Activated naive CD8-positive, alpha-beta T cell treated with anti-CD3 and anti-CD28 coated beads, Interleukin-2, amount 10 ng/mL, durations not matched to agents 7 days and 5 days (primary cell): ENCODE measurements at places on chromosomes 6 and 20. TPM values are rescaled to one million over a fixed set of nuclear protein-coding genes. Genes with fewer than 3 reads are reported as not detected.

Gene ECT2L
- not detected for total RNA-seq

Gene RCAN2
- total RNA-seq = 0.37 TPM

Gene HRH3
- total RNA-seq = not detected

Gene MICB
- 42.8 TPM for total RNA-seq

Gene PSORS1C2
- total RNA-seq = not detected

Gene FERMT1
- total RNA-seq = not detected

DNA sequence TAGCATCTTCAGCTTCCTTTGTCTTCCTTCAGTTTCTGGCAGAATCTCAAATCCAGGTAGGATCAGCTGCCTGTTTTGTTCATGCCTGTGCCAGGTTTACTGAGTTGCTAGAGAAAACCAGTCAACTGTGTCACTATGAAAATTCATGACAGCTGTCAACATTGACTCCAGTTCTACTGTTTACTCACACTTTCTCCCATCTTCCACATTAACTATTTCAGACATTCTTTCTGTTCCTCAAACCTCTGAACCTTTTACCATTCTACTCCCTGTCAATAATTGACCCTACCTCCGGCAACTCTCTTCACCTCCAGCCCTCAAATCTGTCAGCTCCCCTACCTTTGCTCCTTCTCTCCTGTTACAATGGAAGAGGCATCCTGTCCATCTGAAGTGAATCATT, 8.5 kb downstream of the ENPP4 start:
- no peak overlapping the region for H3K4me3 ChIP-seq
- no peaks in the 10 kb centered on the region for H3K27me3 ChIP-seq
- H3K27ac ChIP-seq = no peak overlapping the region
- no peak for DNase-seq
- peaks cover 11% of the 10 kb centered on the region for H3K36me3 ChIP-seq
- H3K4me1 ChIP-seq = peaks cover 4% of the 10 kb centered on the region

DNA sequence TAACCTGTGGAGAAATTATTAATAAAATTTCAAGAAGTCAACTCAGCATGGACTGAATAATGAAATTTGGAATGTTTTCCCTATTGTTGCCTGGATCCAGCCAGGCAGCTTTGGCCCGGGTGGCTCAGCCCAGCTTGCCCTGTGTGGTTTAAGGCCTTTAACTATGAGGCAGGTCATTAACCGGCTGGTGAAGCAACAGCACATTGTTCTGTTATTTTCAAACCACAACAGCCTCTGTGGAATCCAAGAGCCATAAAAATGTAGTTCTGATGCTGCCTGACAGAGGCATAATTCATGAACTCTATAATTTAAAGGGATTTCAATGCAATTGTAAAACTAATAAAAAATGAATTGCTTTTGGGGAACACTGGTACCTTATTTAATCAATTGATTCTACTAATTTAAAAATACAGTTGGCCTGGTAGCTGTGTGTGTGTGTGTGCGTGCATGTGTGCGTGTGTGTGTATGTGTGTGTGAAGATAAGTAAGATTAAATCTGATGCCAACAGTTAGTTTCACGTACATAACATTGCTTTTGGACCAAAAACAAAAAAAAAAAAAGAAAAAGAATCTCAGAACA, 117.7 kb downstream of the RPS12 start:
- H3K36me3 ChIP-seq = no peaks in the 10 kb centered on the region
- no peak overlapping the region for H3K4me3 ChIP-seq
- no peaks in the 10 kb centered on the region for H3K4me1 ChIP-seq
- no peak overlapping the region for H3K27ac ChIP-seq

DNA sequence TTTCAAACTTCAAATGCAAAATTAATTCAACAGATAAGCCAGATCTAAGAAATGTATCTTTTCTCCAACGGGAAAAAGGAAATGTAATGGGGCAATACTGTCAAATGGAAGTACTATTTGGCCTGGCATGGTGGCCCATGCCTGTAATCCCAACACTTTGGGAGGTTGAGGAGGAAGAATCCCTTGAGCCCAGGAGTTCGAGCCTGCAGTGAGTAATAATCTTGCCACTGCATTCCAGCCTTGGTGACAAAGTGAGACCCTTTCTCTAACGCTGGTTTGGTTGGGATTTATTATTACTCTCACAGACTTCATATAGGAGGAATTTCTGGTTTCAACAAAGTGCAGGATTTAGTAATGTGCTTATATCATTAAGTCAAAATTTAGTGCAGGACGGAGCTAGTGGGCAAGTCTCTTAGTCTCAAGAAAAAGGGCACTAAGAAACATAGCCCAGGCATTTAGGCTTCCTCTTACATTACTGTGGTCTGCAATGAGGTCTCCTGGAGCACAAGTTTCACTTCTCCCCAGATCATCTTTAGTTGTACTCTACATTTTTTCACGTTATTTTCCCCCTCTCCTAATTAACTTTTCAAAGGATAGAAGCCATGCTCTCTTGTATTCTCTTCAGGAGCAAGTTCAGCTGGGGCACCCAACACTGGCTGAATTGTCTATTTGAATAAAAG, 23.1 kb downstream of the TRIM27 start:
- H3K27me3 ChIP-seq = no peaks in the 10 kb centered on the region
- peaks cover 37% of the 10 kb centered on the region for H3K36me3 ChIP-seq
- DNase-seq = no peak

GRCh38 chr20:56765172-56766073, 136.3 kb downstream of the TFAP2C start:
- DNase-seq = no peak
- H3K4me3 ChIP-seq = no peak overlapping the region
- no peaks in the 10 kb centered on the region for H3K4me1 ChIP-seq
- no peaks in the 10 kb centered on the region for H3K27me3 ChIP-seq
- no peaks in the 10 kb centered on the region for H3K36me3 ChIP-seq

GRCh38 chr20:41412324-41413120, 45.9 kb upstream of the EMILIN3 start:
- H3K27ac ChIP-seq = no peak overlapping the region
- peaks cover 18% of the 10 kb centered on the region for H3K36me3 ChIP-seq
- no peaks in the 10 kb centered on the region for H3K27me3 ChIP-seq
- H3K4me1 ChIP-seq = peaks cover 17% of the 10 kb centered on the region

- no peak overlapping the region for H3K4me3 ChIP-seq
- no peaks in the 10 kb centered on the region for H3K36me3 ChIP-seq
- H3K27ac ChIP-seq = no peak overlapping the region
- no peaks in the 10 kb centered on the region for H3K4me1 ChIP-seq
- H3K27me3 ChIP-seq = no peaks in the 10 kb centered on the region
Measured at GRCh38 chr6:163994566-163994965, 580.0 kb downstream of the QKI start.

- H3K4me3 ChIP-seq = no peak overlapping the region
- H3K27me3 ChIP-seq = no peaks in the 10 kb centered on the region
- no peaks in the 10 kb centered on the region for H3K36me3 ChIP-seq
- no peaks in the 10 kb centered on the region for H3K4me1 ChIP-seq
- no peak for DNase-seq
- H3K27ac ChIP-seq = no peak overlapping the region
Measured at GRCh38 chr6:88566746-88567534, 396.5 kb downstream of the RNGTT start.

DNA sequence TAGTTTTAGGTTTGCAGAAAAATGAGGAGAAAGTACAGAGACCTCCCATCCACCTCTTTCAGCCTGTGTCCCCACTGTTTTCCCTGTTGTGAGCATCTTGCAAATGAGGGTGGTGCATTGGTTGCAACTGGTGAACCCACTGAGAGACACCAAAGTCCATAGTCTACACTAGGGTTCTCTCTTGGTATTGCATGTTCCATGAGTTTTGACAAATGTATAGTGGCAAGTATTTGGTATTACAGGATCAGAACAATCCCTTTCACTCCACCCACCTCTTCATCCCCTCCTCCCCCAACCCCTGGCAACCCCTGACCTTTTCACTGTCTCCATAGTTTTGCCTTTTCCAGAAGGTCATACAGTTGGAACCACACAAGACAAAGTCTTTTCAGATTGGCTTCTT, 20.1 kb downstream of the ZNF831 start:
- no peak overlapping the region for H3K27ac ChIP-seq
- no peak for DNase-seq
- H3K36me3 ChIP-seq = peaks cover 31% of the 10 kb centered on the region
- no peak overlapping the region for H3K4me3 ChIP-seq

- peak overlapping the region; percentile 99 for H3K4me3 ChIP-seq
- H3K36me3 ChIP-seq = peaks cover 16% of the 10 kb centered on the region
- DNase-seq = no peak
- peaks cover 28% of the 10 kb centered on the region for H3K4me1 ChIP-seq
- H3K27ac ChIP-seq = peak overlapping the region; percentile 98
- H3K27me3 ChIP-seq = no peaks in the 10 kb centered on the region
Measured at GRCh38 chr6:87700397-87701343, 1.4 kb downstream of the AKIRIN2 start.

DNA sequence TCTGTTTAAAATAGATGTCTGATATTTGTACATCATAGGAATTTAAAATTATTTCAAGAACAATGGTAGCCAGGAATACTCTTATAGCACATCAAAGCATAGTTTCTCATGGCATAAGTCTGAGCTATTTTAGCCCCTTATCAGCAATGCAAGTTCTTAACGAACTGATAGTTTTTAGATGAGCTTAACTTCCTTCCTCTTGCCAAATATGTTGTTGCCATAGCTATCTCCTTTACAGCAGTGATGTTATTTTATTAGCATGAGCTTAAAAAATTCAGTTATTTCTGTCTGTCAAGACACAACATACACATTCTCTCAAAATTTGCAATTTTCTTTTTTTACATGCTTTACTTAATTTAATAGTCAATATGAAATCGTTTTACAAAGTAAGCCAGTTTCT, 867.2 kb downstream of the PHF3 start:
- no peak overlapping the region for H3K4me3 ChIP-seq
- H3K4me1 ChIP-seq = no peaks in the 10 kb centered on the region
- DNase-seq = no peak
- H3K27me3 ChIP-seq = no peaks in the 10 kb centered on the region
- no peaks in the 10 kb centered on the region for H3K36me3 ChIP-seq

GRCh38 chr6:68326762-68327161, 308.3 kb upstream of the ADGRB3 start:
- no peaks in the 10 kb centered on the region for H3K4me1 ChIP-seq
- H3K27ac ChIP-seq = no peak overlapping the region

GRCh38 chr6:150410906-150411305, 42.1 kb downstream of the IYD start:
- H3K4me1 ChIP-seq = no peaks in the 10 kb centered on the region
- H3K27ac ChIP-seq = no peak overlapping the region
- H3K27me3 ChIP-seq = peaks cover 44% of the 10 kb centered on the region
- H3K36me3 ChIP-seq = no peaks in the 10 kb centered on the region

GRCh38 chr20:57075181-57075580, 191.3 kb downstream of the BMP7 start:
- peaks cover 1% of the 10 kb centered on the region for H3K36me3 ChIP-seq
- H3K27me3 ChIP-seq = peaks cover 22% of the 10 kb centered on the region
- no peak overlapping the region for H3K4me3 ChIP-seq
- DNase-seq = no peak

DNA sequence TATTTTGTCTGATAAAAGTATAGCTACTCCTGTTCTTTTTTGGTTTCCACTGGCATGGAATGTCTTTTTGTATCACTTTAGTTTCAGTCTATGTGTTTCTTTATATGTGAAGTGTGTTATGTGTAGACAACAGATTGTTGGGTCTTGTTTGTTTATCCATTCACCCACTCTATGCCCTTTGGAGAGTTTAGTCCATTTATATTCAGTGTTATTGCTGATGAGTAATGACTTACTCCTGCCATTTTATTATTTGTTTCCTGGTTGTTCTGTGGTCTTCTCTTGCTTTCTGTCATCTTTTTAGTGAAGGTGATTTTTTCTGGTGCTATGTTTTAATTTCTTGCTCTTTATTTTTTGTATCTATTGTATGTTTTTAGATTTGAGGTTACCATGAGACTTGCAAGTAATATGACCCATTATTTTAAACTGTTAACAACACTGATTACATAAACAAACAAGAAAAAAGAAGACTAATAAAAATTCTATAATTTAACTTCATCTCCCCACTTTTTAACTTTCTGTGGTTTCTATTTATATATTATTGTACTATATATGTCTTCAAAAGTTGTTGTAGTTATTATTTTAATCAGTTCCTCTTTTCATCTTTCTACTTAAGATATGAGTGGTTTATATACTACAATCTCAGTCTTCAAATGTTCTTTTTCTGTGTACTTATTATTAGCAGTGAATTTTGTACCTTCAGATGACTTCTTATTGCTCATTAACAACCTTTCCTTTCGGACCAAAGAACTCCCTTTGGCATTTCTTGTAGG, 323.4 kb downstream of the BTBD9 start:
- H3K27me3 ChIP-seq = no peaks in the 10 kb centered on the region
- peaks cover 2% of the 10 kb centered on the region for H3K36me3 ChIP-seq
- H3K4me3 ChIP-seq = no peak overlapping the region
- no peak for DNase-seq

DNA sequence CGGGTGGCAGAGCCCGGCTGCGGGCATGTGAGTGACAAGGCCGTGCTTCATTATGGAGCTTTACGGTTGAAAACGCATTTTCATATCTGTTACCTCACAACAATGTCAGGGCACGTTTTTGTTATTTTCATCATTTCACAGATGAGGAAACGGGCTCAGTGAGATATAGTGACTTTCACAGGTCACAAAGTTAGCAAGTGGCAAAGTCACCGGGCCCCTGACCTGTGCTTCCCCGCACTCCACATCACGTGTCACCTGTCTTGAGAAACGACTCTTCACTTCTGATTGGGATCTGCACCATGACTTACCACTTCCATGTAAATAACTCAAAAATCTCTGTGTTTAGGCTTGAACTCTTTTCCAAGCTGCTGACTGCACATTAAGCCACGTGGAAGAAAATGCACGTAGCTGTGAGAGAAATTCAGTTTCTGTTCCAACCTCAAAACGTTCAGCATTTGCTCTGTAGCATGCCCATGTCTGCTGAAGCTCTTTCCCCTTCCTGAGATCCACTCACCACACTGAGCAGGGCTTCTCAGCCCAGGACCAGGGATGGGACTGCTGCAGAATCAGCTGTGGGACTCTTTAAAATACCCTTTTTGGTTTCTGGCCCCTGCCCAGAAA, 107.2 kb downstream of the ARMC2 start:
- DNase-seq = no peak
- no peaks in the 10 kb centered on the region for H3K27me3 ChIP-seq
- H3K27ac ChIP-seq = peak overlapping the region; percentile 80
- H3K36me3 ChIP-seq = peaks cover 2% of the 10 kb centered on the region
- H3K4me1 ChIP-seq = peaks cover 22% of the 10 kb centered on the region

DNA sequence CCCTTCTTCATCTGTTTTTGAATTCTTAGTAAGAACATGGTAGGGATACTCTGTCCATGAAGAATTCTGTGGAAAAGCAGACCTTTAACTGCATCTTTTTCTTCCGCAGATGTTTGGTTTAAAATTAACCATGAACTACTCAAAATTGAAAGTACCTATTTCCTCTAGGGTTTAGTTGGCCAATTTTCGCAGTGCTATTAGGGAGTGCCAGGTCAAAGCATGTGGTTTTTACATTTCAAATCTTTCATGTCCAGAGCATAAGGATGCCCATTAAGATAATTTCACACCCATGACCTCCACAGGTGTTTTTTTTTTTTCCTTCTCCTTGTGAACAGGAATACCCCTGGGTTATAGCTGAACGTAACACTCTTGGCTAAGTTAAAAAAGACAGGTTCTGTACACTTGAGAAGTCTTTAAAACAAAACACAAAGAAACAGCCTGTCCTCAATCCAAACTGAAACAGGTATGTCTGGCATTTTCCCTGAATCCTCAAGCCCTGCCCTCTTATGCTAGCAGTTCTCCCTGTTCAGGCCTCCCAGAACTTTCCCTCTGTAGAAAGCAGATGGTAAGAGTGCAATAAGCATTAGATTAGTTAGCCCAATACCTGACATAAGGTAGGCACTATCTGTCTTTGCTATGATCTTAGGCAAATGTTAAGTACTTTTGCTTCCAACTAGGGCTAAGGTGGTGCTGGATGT, 67.1 kb downstream of the ELOVL5 start:
- no peak overlapping the region for H3K27ac ChIP-seq
- H3K4me1 ChIP-seq = peaks cover 19% of the 10 kb centered on the region
- H3K27me3 ChIP-seq = no peaks in the 10 kb centered on the region
- peaks cover 23% of the 10 kb centered on the region for H3K36me3 ChIP-seq
- no peak for DNase-seq
